ENCODE measurements at places on chromosomes 2 and 18. TPM values are rescaled to one million over a fixed set of nuclear protein-coding genes. Genes with fewer than 3 reads are reported as not detected.
A peak's percentile ranks its signal among the peaks of the same experiment; 100 is the strongest.

Gene CCBE1
- total RNA-seq: not detected

Gene SERPINB4
- not detected for total RNA-seq

Gene FAP
- not detected for total RNA-seq

Gene PSTPIP2
- total RNA-seq: 13.3 TPM

Gene RUFY4
- 0.30 TPM for total RNA-seq

Gene RND3
- not detected for total RNA-seq

Gene CFAP221
- total RNA-seq: not detected

Gene DLX1
- total RNA-seq: not detected

Gene LOXHD1
- not detected for total RNA-seq

- H3K36me3 ChIP-seq: no peaks in the 10 kb centered on the region
- no peak overlapping the region for H3K4me3 ChIP-seq
- H3K4me1 ChIP-seq: no peaks in the 10 kb centered on the region
These were observed 65.0 kb upstream of the HPCAL1 start for GRCh38 chr2:10237392-10238321.

- no peaks in the 10 kb centered on the region for H3K36me3 ChIP-seq
- no peak overlapping the region for H3K4me3 ChIP-seq
- no peak for DNase-seq
- H3K4me1 ChIP-seq: no peaks in the 10 kb centered on the region
These were observed 16.9 kb upstream of the GNAL start for GRCh38 chr18:11672198-11672597.

DNA sequence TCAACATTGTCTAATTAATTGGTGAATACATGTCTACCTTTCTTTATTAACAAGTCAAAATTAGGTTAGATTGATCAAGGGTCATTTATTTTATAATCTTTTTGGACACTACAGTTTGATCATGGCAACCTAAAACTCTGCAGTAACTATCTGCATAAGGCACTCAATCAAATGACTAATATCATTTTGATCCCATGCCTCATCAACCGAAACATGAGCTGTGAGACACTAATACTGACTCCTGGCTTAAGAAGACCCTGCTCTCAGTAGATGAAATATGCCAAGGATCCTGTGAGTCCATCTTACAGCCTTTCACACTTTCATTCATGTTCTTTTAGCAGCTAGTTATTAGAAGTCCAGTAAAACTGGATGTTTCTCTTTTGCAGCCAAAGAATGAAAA is 169.4 kb upstream of the CAVIN2 start:
- H3K4me3 ChIP-seq: no peak overlapping the region
- DNase-seq: no peak
- no peaks in the 10 kb centered on the region for H3K27me3 ChIP-seq

DNA sequence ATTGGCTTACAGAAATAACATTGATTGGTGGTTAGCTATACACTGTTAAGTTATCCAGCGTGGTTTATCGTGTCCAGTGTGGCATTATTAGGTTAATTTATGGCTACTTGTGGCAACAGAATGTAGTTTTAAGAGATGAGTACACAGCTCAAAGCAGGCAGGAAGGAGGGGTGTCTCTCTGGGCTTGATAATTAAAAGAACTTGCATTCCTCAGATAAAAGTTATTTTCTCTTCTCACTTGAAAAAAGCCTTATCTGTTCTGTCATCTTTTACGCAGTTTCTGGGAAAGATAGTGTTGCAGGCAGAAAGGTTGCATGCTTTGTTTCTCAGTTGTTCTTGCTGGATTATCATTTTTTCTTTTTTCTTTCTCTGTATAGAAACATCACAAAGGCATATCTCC is 154.4 kb upstream of the COL3A1 start:
- H3K27me3 ChIP-seq: no peaks in the 10 kb centered on the region
- H3K4me3 ChIP-seq: no peak overlapping the region
- H3K4me1 ChIP-seq: no peaks in the 10 kb centered on the region
- H3K27ac ChIP-seq: no peak overlapping the region

DNA sequence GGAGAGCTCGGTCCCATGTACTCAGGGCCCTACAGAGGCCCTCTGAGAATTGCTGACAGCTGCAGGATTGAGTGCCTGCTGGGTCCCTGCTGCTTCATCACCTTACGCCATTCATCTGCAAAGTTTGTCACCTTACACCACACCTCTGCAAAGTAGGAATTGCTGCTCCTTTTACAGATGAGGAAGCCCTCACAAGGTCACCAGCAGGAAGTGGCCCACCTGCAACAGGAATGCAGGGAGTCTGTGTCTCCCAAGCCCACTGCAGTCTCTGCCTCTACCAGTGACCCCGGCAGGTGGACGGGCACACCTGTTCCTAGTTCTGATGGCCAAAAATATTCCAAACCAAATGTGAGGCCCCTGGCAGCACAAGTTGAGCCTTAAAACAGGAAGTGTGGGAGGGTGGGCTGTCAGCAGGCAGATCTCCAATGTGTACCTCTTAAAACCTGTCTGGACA is 441.4 kb downstream of the NBAS start:
- H3K36me3 ChIP-seq: no peaks in the 10 kb centered on the region
- H3K4me3 ChIP-seq: no peak overlapping the region
- no peaks in the 10 kb centered on the region for H3K27me3 ChIP-seq
- no peaks in the 10 kb centered on the region for H3K4me1 ChIP-seq

DNA sequence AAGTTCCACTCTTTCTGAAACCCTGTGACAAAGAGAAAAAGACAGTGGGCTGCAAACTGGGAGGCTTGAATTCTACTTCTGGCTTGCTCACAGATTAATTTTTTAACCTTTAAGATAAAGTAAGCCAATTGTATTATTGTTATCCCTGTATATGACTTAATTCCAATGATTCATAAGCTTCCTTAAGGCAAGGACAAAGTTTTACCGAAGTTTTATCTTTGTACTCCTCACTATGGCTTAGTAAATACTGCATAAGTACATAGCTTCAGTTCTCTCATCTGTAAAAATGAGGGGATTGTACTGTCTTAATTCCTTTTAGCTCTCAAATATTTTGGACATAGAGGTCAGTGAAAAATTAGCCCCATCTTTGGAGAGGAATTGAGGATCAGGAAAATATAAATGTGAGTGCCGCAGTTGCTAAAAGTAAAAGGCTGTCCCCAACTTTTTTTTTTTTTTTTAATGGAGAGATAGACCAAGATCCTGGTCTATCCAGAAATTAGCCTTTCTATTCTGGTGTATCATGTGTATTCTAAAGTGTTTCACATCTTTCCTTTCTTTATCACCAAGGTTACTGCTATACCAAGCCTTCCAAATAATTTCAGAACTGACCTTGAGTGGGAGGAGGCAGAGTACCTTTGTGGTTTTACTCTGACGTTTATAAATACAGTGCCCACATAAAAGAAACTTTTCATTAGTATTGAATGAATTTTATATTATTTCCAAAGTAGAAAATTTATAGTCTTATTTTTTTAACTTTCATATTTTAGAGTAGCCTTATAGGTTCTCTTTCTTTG is 13.3 kb downstream of the RELCH start:
- H3K4me3 ChIP-seq: no peak overlapping the region
- H3K36me3 ChIP-seq: no peaks in the 10 kb centered on the region
- no peak for DNase-seq
- no peak overlapping the region for H3K27ac ChIP-seq
- H3K27me3 ChIP-seq: no peaks in the 10 kb centered on the region

DNA sequence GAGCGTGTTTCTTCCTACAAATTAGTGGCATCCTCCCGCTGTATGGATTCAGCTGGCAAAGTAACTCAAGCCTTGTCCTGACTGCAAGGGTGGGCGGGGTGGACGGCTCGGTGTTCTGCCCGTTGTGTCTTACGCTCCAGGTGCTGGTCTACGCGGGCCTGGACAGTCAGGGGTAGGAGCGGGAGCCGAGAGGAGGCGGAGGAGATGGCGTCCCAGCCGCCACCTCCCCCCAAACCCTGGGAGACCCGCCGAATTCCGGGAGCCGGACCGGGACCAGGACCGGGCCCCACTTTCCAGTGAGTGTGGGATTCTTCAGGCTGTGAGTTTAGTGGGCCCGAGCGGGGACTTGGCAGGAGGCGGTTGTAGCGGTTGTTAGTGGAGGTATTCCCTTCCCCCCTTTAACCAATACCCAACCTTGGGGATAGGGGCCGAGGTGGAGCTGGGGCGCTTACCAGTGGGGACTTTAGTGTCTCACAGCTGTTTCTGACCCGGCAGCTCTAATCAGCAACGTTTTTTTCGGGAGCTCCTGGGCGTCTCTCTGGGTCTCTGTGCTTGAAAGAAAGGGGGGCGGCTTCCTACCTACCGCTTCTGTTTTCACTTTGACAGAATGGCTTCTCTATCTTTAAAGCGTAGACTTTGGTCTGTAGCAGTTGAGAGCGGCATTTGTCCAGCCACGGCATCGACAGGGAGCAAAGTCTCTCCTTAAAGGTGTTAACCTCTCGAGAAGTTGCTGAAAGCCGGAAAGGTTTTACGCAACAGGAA is at the start of the genes PEX13 and PUS10:
Gene PEX13 (plus strand): TSS at position 165 of the 762 bp plus-strand sequence. CDS start 40 bp downstream, at position 205.
Gene PUS10 (minus strand): TSS at position 700 of the 762 bp plus-strand sequence. CDS start 6,365 bp downstream, outside the sequence.
- no peaks in the 10 kb centered on the region for H3K36me3 ChIP-seq
- peak within 1 kb of the TSS; percentile 91 for H3K4me3 ChIP-seq

- H3K36me3 ChIP-seq: no peaks in the 10 kb centered on the region
- H3K27me3 ChIP-seq: no peaks in the 10 kb centered on the region
- H3K4me3 ChIP-seq: no peak overlapping the region
- no peak overlapping the region for H3K27ac ChIP-seq
- peaks cover 29% of the 10 kb centered on the region for H3K4me1 ChIP-seq
These were observed 181.7 kb downstream of the ANAPC1 start for GRCh38 chr2:111702119-111702803.

GRCh38 chr2:52918551-52918950 is 849.1 kb upstream of the CHAC2 start:
- H3K27me3 ChIP-seq: no peaks in the 10 kb centered on the region
- H3K4me1 ChIP-seq: no peaks in the 10 kb centered on the region
- no peak overlapping the region for H3K27ac ChIP-seq
- H3K36me3 ChIP-seq: no peaks in the 10 kb centered on the region
- DNase-seq: no peak
- H3K4me3 ChIP-seq: no peak overlapping the region

GRCh38 chr2:71629771-71630453 is 176.6 kb downstream of the DYSF start:
- H3K36me3 ChIP-seq: no peaks in the 10 kb centered on the region
- no peaks in the 10 kb centered on the region for H3K27me3 ChIP-seq
- no peak overlapping the region for H3K27ac ChIP-seq
- H3K4me3 ChIP-seq: no peak overlapping the region
- no peaks in the 10 kb centered on the region for H3K4me1 ChIP-seq

GRCh38 chr2:57842531-57842930 is 204.1 kb upstream of the VRK2 start:
- H3K4me1 ChIP-seq: no peaks in the 10 kb centered on the region
- no peaks in the 10 kb centered on the region for H3K36me3 ChIP-seq
- DNase-seq: no peak
- no peaks in the 10 kb centered on the region for H3K27me3 ChIP-seq
- H3K27ac ChIP-seq: no peak overlapping the region

DNA sequence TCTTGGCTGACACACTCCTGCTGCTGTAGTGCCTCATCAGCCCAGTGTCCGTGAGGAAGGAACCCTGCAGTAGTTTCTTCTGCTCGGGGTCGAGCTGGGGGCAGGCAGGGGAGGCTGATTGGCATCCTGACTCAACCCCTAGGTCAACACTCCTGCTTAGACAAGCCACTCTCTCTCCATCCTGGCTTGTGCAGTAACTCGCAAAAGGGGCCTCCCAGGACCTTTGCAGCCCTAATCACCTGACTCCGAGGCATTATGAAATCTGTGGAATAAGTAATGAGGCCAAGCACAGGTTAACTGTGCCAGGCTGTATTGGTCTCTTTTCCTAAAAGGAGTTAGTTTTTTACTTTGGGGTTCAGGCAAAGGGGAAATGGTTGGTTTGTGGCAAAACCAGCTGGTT is 92.4 kb upstream of the ACAA2 start:
- H3K36me3 ChIP-seq: no peaks in the 10 kb centered on the region
- H3K27me3 ChIP-seq: no peaks in the 10 kb centered on the region
- DNase-seq: no peak
- no peak overlapping the region for H3K4me3 ChIP-seq
- no peak overlapping the region for H3K27ac ChIP-seq
- H3K4me1 ChIP-seq: no peaks in the 10 kb centered on the region

GRCh38 chr18:459814-460593 is 40.5 kb downstream of the COLEC12 start:
- no peak overlapping the region for H3K4me3 ChIP-seq
- no peaks in the 10 kb centered on the region for H3K4me1 ChIP-seq
- H3K36me3 ChIP-seq: no peaks in the 10 kb centered on the region
- no peak overlapping the region for H3K27ac ChIP-seq

DNA sequence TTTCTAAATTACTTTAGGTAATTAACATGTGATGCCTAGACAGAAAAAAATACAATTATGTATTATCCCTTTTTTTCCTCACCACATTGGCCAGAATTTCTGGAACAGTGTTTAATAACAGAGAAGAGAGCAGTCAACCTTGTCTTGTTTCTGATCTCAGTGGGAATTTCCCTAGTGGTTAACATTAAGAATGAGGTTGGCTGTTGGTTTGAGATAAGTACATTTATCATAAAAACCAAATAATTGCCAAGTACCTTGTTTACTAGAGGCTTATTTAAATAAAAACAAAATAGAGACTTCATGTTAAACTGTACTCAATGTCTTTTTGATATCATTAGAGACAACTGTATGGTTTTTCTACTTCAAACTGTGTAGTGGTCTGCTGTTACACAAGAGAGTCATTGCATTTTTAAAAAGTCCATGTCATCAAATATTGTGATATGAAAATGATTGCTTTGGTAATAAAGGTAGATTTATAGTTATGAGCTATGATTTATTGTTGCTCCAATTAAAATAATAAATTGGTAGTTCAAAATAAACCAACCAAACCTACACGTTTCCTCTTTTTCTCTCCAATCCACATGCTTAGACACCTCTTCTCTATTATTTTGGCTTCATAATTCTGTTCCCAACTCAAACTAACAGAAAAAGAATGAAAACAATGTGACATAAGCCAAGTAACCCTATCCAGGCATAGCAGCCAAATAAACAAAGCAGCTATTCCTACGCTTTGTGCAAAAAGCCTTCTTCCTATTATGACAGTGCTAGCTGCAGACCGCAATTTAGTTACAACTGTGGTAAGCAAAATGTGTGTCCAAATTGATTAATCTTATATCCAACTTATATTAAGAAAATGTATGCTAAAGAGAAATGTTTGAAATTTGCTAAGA is 20.9 kb upstream of the TANK start:
- H3K4me3 ChIP-seq: peak overlapping the region; percentile 33
- peak overlapping the region; percentile 97 for H3K27ac ChIP-seq
- H3K36me3 ChIP-seq: no peaks in the 10 kb centered on the region
- peak; percentile 48 for DNase-seq

DNA sequence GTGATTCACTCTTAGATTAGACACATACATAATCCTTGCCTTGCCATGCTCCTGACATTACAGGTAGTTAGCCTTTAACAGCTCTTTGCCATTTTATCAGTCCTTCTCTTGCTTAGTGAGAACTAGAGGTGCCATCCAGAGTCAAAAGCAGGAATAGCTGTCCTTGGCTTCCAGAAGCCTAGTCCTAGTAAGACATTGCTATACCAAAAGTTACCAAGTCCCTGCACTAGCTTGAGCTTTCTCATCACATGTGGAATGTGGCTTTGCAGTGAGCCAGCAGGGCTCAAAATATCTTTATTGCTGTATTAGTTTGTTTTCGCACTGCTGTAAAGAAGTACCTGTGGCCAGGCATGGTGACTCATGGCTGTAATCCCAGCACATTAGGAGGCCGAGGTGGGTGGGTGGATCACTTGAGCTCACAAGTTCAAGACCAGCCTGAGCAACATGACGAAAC is 104.7 kb upstream of the NOSTRIN start:
- no peak for DNase-seq
- no peaks in the 10 kb centered on the region for H3K36me3 ChIP-seq
- no peak overlapping the region for H3K27ac ChIP-seq
- no peak overlapping the region for H3K4me3 ChIP-seq
- H3K4me1 ChIP-seq: no peaks in the 10 kb centered on the region

Measured in CD4-positive, alpha-beta memory T cell (primary cell).